Right cardiac atrium (tissue), 5 donors: ENCODE measurements at places on chromosomes 7 and 10. TPM values are rescaled to one million over a fixed set of nuclear protein-coding genes. Genes with fewer than 3 reads are reported as not detected.
A peak's percentile ranks its signal among the peaks of the same experiment; 100 is the strongest.

DNA sequence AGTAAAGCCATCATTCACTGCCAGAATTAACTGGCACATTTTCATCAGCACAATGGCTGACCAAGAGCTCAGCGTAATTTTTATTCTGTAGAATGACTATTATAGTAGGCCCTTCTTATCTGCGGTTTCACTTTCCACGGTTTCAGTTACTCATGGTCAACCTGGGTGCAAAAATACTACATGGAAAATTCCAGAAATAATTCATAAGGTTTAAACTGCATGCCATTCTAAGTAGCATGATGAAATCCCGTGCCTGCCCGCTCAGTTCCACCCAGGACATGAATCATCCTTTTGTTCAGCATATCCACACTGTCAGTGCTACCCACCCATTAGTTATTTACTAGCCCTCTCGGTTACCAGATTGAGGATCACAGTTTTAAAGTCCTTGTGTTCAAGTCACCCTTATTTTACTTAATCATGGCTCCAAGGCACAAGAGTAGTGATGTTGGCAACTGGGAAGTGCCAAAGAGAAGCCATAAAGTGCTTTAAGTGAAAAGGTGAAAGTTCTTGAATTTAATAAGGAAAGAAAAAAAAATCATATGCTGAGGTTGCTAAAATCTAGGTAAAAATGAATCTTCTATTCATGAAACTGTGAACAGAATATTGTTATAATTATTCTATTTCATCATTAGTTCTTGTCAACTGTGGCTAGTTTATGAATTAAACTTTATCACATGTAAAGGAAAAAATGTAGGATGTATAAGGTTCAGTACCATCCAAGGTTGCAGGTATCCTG, 204.9 kb downstream of the DOCK4 start:
- DNase-seq = no peak

- no peak for DNase-seq
Observed at GRCh38 chr10:33052915-33053810, 95.1 kb upstream of the ITGB1 start.

DNA sequence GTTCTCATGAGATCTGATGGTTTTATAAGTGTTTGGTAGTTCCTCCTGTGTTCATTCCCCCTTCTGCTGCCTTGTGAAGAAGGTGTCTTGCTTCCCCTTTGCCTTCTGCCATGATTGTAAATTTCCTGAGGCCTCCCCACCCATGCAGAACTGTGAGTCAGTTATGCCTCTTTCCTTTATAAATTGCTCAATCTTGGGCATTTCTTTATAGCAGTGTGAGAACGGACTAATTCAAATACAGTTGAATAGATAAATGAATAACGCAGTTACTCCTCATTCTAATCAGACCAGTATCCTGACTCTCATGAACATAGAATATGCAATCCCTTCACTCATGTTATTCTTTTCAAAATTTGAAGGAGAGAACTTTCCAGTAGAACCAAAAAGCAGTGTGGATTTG, 375.0 kb upstream of the FZD8 start:
- no peak for DNase-seq

OPN1SW gene
- not detected for polyA plus RNA-seq

DNA sequence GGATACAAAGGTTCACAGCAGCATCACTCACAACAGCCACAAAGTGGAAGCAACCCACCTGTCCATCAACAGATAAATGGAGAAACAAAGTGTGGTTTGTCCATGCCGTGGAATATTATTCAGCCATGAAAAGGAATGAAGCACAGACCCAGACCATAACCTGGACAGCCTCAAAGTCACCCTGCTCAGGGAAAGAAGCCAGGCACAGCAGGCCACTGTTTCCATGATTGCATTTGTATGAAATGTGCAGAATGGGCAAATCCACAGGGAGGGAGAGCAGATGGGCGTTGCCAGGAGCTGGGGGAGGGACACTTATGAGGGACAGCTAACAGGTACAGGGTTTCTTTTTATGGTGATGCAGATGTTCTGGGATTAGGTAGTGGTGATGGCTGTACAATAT, 30.3 kb downstream of the FOXL3 start:
- DNase-seq = peak; percentile 11

DNA sequence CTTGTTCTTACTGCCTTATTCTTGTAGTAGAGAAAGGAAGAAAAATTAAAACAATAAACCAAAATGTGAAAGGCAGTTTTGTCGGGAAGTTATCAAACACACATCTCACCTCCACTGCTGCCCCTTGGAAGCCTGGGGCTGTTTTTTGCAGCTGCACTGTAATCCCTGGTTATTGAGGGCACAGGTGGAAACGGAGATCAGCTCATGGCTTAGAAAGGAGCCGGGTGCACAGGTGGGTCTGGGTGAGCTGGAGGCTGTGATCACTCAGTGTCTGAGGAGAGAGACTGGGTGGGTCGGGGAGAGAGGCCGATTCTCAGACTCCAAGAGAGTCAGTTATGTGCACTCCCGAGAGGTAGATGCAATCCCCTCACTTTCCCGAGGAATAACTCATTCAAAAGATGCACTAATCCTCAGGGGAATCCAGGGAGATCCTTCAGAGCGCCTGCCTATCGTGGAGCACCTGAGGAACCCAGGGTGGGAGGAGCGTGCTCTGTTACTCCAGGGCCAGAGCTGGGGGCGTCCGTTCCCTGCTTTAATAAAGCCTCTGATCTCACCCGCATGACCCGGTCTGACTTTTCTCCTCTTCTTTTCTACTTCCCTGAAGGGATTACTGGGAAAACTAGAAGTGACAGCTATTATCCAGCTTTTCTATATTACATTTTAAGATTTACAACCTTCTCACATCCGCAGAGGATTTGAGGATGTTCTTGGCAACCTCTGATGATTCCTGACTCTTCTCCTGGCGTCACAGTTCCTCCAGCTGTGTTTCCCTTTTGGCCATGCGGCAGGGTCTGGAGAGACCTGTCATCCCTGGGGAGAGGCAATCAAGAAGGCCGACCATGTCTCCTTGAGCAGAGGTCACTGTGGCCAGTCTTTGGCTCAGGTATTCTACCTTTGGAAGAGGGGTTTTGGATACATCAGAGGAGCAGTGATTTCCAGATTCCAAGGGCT, 82.1 kb downstream of the CAMK1D start:
- DNase-seq = no peak

ZNF12 gene
- polyA plus RNA-seq = 9.6 TPM

DNA sequence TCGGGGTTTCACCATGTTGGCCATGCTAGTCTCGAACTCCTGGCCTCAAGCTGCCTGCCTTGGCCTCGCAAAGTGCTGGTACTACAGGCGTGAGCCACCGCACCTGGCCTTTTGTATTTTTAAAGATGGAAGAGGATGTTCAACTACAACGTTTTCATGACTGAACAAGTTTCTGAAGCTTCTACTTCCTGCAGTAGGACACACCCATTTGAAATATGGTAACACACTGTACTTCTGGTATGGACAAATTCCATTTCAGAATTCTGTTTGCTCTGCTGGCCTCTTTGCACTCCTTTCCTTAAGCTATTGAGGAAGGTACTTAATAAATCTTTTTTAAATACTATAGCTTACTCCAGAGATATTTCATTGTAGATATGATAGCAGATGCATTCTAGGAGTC, 10.9 kb upstream of the CDK1 start:
- DNase-seq = no peak

GRCh38 chr7:73719806-73720169, 319 bp upstream of the STX1A start:
- no peak for DNase-seq

DNA sequence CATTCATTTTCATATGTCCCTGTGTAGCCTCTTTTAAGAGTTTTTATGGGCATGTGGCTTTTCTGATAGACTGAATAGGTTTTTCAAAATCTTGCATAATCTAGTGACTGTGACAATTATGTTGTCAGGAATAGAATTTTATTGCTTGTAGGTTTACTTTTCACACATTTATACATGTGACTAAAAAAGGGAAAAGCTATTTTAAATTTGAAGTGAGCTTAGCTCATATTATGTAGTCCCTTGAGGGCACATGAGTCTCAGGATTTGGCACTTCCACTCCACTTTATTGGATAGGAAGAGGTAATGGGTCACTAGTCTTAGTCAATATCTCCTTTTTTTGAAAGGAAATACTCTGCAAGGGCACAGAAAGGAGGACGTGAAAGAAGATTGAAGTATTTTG, 247.3 kb downstream of the SUGCT start:
- no peak for DNase-seq

DNA sequence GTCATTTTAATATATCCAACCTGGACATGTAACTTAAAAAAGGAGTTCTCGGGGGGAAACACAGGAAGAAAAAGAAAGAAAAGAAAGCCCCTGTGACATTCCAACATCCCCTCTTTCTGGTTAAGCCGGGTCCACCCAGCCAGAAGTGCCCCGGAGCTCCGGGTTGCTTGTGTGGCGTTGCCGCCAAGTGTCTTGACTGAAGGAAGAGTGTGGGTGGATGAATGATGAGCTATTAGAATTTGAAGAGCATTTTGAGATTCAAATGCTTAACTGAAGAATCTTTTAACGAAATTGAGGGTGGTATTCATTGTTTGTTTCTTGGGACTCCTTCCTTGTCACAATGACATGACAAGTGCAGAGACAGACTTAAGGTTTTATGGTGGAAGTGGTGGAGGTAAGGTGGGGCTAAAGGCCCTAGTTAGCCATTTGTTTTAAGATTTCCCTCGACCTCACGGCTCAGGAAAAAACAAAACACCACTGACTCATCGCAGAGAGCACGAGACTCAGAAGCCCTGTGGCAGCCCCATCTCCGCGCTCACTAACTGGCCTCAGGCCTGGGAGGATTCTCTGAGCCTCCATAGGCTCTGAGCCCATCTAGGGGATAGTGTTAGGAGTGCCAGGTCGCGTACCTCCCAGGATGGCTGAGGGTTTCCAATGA, 1.8 kb upstream of the GLI3 start:
- DNase-seq = no peak

DNA sequence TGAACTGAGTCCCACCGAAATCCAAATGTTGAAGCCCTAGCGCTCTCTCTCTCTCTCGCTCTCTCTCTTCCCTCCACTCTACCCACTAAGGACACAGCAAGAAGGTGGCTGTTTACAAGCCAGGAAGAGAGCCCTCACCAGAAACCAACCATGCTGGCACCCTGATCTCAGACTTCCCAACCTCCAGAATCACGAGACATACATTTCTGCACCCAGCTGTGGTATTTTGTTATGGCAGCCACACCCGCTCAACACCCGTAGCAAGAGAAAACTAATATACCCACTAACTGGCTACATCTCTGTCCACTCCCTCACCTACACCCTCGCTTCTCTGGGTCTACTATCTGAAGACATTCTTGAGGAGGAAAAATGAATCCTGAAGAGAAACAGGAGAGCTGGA, 54.8 kb downstream of the CREB3L2 start:
- DNase-seq = no peak

DNA sequence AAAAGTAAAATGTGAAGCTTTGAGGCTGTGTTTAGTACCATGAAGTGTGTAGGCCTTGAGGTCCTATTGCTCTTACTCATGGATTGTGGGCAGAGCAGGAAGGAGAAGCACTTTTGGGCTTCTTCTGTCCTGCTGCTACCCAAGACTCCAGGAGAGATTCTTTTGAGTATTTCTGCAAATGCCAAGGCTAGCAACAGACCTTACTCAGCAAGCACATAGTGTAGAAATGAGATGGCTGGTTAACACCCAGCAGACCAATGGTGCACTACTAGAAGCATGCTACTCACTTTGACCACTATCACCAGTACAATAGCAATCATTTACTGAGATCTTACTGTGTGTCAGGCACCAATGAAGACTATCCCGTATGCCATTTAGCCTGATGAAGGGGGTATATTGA, 3.2 kb downstream of the PLPP4 start:
- no peak for DNase-seq

TMEM139 gene
- polyA plus RNA-seq = 10.9 TPM

EFCAB10 gene
- polyA plus RNA-seq = not detected
